ENCODE measurements at places on chromosomes 3 and 15.
A peak's percentile ranks its signal among the peaks of the same experiment; 100 is the strongest.

DNA sequence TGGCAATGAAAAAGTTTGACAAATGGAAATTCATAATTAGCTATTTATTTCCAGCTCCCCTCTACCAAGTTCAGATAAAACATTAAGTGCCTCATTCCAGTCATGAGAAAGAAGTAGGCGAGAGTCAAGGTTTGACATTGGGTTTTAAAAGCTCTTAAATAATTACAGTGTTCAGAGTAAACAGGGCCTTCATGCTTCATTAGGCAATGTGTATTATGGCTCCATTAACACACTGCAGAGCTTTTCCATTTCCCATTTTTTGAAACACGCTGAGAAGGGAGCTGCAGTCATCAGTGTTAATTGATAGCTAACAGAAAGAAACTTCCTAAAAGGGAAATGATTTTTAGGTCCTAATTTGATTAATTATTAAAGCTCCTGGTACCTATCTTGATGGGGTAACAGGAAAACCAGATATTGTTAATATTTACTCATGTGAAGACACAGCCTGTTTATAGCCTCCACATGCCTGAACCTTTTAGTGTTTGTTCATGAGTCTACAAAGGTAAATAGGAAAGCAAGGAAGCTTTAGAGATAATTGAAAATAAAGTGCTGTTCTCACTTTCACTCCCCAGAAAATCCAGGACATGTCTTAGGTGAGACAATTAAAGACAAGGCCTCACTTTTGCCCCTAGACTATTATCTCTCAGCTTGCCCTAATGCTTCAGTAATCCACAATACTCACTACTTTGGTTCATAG is 28.7 kb downstream of the SST start:
- DNase-seq = peak; percentile 56

DNA sequence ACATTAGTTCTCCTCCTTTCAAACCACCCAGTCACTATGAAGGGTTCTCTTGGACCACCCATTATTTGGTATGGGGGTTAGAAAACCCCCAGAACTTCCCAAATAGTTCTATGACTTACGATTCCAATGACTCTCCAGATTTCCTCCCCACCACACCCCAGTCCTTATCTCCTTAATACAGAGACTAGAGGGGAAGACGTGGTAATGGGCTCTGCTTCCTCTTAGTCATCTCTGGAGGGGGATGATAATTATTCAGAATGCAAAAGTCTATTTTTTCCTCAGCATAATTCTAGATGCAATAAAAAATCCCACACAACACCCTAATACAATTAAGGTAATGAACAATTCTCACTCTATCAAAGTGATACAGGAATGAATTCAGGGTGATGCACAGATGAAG is 48.9 kb upstream of the CFAP161 start:
- DNase-seq = no peak

GRCh38 chr3:64798316-64798715 is 110.5 kb upstream of the ADAMTS9 start:
- no peak for DNase-seq

- no peak for DNase-seq
Measured at GRCh38 chr3:148528024-148528423, 169.7 kb upstream of the AGTR1 start.

All from LNCaP clone FGC (cell line).